ENCODE measurements at places on chromosomes 2 and 18. TPM values are rescaled to one million over a fixed set of nuclear protein-coding genes. Genes with fewer than 3 reads are reported as not detected.
A peak's percentile ranks its signal among the peaks of the same experiment; 100 is the strongest.

DNA sequence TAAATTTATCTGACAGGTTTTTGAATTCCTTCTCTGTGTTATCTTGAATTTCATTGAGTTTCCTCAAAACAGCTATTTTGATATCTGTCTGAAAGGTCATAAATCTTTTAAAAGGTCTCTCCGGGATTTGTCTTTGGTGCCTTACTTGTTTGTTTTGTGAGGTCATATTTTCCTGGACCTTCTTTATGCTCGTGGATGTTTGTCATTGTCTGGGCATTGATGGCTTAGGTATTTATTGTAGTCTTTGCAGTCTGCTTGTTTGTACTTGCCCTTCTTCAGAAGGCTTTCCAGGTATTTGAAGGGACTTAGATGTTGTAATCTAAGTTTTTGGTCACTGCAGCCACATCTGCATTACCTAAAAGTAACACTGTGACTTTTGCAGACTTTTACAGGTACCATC, 355.2 kb downstream of the PARD3B start:
- DNase-seq = no peak

GRCh38 chr2:46983065-46983801, 67.6 kb upstream of the MCFD2 start:
- DNase-seq = no peak

Gene HOXD12
- not detected for total RNA-seq

Gene SKOR2
- 1.4 TPM for total RNA-seq

DNA sequence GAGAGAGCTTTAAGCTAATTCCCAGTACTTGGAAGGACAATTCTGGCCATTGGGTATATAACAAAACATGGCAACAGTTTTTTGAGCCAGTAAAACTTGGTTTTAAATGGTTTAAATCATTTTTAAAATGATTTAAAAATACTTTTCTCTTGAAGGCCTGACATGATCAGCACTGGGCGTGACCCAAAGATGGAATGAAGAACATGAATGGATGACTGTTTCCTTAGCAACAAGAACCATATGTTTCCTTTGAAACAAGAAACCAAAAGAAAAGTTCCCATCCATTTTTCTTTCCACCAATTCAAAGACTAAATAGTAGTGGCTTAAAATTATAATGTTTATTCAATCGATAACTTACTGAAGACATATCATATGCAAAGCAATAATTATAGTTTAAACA, 348.3 kb upstream of the FIGN start:
- DNase-seq = no peak

GRCh38 chr2:26846334-26847306, 1.3 kb upstream of the DPYSL5 start:
- peak; percentile 71 for DNase-seq

Gene CMPK2
- 2.2 TPM for total RNA-seq

DNA sequence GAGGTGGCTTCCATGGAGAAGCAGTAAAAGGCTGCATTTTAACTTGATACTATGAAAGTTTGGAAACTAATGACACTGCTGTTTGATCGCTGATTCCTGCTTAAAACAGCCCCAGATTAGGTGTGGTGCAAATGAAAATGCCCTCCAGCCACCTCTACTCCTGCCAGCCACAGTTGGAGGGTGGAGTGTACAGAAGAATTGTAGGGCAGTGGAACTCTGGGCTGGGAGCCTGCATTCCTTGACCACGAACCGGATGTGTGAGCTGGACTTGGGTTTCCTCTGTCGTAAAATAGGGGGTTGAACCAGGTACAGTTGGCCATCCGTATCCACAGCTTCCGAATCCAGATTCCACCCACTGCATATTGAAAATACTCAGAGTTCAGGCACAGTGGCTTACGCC, 84.6 kb upstream of the RFX8 start:
- no peak for DNase-seq

DNA sequence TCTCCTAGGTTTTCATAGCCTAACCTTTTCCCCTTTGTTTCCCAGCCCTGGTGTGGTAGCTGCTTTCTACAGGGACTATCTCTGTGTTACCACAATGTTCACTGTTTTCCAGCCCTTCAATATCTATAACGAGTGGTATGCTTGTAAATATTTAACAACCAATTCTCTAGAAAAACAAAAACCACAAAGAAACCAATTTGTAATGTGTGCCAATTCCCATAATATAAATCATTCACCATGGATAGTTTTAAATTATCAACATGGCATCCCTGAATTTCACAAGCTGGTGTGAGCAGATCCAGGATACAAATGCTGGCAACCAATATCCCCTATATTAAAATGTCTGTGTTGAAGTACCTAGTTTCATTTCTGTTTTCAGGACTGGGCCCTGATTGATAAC, 207.5 kb upstream of the FBXO11 start:
- DNase-seq = no peak

- no peak for DNase-seq
Observed at GRCh38 chr2:11483806-11484617, 18.1 kb upstream of the E2F6 start.

DNA sequence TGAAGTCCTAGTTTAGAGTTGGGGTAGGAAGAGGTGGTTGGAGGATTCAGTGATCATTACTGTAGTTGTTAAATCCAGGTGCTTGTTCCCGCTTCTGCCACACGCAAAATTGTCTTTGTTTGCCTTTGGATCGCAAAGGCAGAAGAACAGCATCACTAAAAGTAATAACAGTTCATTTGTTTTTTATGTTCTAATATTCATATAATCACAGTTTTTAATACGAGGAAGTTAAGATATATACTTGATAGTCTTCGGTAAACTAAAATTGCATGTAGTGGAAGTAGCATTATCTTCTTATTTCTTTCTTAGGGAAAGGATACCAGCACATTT, 365 bp downstream of the NDUFB3 start:
- DNase-seq = no peak

DNA sequence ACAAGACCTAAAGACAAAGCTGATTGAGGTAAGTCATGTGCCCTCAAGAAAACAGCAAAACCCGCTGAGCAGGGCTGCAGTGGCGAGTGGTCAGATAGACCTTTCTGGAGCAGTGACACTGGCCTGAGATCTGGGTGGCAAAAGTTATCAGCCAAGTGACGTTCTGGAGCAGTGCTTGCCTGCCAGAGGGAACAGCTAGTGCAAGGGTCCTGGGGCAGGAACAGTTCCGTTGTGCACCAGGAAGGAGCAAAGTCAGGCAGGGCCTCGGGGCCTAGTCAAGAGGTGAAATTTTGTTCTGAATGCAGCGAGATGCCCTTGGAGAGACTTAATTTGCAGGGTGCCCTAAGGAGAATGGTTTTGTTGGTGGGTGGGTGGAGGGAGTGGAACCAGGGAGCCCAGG, 67.0 kb downstream of the SH3BP4 start:
- DNase-seq = no peak

- DNase-seq = no peak
Observed at GRCh38 chr2:26172871-26173775, at the start of gene GAREM2. GAREM2 (plus strand) TSS chr2:26173088; CDS start chr2:26173221, 133 bp downstream.

DNA sequence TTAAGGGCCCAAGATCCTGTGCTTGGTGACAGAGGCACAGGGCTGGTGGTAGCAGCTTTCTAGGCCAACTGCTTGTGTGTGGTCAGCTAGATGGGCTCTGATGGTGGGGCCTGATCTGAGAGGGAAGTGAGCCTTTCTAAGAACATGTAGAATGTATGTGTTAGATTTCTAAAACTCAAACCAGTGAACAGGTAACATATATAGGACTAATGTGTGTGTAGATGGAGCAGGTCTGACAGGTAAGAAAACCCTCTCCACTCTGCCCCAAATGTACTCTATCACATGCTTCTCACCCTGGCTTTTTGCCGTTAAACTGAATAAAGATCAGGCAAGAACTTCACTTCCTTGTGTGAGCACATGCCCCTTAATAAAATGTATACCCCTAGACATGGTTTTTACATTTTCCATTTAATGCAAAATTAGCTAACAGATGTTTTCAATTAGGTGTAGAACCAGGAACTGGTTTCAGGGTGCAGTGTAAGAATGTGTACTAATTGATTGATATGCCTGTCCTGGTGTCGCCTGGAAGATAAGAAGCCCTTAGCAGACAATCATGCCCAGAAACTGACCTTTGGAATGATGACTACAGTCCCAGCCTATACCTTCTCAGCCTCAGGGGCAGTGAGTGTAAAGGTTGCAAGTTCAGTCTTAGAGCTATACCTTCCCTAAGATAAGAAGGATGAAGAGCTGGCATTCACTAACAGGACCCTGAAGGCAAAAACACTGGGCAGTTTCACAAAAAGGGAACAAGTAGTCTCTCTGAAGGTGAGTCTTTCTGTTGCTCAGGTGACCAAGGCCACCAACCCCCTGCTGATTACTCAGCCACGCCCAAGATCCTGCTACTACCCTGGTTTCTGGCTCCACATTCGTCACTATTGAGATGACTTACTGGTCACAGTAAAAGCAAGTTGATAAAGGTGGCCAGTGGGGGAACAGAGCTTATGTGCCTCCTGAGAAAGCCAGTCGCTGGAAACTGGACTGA, 71.2 kb downstream of the SPATS2L start:
- DNase-seq = no peak

DNA sequence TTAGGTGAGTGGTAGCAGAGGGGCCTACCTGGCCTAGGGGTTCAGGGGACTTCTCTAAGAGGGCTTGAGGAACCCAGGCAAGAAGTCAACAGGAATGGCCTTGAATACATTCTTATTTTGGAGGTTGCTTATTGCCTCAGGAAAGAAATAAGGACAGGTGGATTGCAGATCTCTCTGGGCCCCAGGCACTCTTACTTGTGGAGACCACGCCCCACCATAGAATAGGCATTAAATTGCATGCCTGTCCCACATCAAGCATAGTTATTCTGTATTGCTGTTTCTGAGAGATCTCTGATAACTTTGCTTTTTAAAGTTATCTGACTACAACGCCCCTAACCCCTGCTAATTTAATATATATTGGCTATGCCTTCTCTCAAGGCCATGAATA, 68.0 kb upstream of the SP3 start:
- DNase-seq = no peak

- no peak for DNase-seq
Observed at GRCh38 chr2:23707096-23707495, 219.8 kb downstream of the ATAD2B start.

- DNase-seq = no peak
Observed at GRCh38 chr2:172083628-172084394, 1.5 kb upstream of the DLX1 start.

DNA sequence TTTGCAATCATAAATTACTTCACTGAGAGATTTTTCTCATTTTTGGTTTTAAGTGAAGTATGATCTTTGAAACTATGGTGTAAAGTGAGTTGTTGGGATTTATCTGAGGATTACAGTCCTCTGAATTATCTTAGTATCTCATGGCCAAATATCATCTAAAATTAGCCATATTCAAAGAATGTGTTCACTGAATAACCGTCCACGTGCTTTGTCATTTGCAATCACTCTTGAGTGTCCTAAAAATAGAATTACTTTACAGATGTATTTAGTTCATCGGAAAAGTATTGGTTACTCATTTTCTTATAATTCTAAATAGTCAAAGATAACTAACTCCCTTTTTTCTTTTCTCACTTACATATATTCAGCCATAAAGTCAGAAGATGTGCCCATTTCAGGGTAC, 141.2 kb downstream of the RTN4 start:
- DNase-seq = no peak

- no peak for DNase-seq
Observed at GRCh38 chr18:21109936-21110712, 1.5 kb downstream of the ROCK1 start.

DNA sequence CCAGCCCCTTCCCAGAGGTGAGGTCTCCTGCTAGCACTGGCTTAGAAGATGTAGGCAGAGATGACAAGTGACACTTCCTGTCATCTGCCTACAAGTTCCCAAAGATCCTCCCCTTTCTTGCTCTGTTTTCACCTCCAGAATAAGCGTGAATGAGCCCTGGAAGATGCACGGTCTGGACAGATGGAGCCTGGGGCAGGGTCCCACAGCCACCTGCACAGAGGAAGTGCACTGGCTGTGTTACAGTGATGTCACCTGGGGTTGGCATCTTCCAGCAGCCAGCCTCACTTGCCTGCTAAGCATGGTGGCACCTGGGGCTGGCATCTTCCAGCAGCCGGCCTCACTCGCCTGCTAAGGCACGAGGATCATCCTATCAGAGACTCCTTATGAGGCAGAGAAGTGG, 32.3 kb downstream of the TMEM18 start:
- no peak for DNase-seq

DNA sequence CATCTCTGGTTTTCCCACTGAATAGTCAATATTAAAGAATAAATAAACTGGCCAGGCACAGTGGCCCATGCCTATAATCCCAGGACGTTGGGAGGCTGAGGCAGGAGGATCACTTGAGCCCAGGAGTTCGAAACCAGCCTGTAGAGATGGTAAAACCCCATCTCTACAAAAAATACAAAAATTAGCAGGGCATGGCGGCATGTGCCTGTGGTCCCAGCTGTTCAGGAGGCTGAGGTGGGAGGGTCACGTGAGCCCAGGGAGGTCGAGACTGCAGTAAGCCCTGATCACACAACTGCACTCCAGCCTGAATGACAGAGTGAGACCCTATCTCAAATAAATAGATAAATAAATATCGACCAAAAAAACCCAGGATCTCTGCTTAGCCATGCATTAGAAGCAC, 50.2 kb upstream of the BIN1 start:
- DNase-seq = no peak

DNA sequence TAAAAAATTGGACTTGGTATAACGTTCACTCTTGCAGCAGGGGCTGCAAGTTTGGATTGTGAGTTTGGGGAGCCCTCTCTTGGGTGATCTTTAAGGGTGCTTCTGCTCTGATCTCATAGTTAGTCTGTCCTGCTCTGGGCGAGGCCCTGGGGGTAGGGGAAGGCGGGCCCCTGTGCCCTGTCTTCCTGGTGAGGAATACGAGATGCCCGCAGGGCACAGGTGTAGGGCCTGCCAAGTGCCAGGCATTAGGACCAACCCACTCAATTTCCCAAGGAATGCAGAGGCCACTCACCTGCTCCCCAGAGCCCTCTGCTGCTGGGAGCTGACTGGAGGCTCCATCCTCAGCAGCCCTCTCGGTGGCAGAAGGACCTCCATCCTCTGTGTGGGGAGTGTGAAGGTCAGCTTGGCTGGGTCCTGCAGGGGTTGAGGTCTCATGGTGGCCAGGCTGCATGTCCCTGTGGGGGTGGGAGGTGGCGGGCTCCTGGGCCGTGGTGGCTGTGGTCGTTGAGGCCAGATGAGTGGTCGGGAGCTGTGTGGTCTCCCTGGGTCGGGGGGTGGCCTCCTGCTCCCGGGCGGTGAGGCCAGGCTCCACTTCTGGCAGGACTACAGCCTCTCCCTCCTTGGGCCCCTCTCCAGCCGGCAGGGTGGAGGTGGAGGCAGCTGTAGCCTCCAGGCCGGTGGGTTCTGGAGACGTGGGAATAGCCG, 21.3 kb downstream of the SDC1 start:
- DNase-seq = no peak

Gene NTSR2
- not detected for total RNA-seq

- no peak for DNase-seq
Observed at GRCh38 chr2:168037778-168038177, 209.6 kb downstream of the STK39 start.

- no peak for DNase-seq
Observed at GRCh38 chr18:62069556-62069955, 117.3 kb downstream of the PIGN start.

Data from neural crest cell (in vitro differentiated cells).